HuH-7.5 (cell line): ENCODE measurements at places on chromosomes 16 and 17.

GRCh38 chr17:68719431-68719830 is 118.3 kb upstream of the FAM20A start:
- DNase-seq, result no peak

DNA sequence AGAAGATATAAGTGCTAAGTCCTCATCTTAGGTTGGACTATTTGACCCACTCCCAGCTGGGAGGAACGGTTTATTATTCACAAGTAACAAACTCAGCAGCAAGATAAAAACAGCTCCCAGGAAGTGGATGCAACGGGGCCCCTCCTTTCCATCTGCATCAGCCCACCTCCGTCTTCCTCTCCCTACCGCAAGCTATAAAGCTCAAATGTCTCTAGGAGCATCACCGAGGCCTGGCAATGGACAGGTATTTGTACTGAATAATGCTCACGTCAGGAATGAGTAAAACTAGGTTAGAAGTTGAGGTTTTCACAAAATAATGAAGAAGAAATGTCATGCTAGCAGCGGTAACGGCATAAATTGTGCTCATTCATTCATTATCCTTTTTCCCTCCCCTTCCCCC is 408.7 kb upstream of the PSMD7 start:
- no peak for DNase-seq

DNA sequence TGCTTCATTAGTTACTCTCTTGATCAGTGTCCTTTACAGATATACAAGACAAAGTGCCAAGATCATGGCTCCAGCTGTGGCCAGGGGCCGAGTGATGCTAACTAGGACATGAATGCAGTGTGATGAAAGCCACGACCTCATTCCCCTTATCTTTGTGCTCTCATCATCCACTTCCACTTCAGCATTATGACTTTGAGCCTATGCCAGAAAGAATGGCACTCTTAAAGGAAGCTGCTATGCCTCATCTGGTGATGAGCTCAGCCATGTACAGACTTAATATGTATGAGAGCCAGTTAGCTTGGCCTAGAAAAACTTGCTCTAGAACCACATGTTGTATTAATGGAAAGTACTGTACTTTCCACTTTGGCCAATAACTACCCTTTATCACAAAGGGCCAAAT is 179.1 kb downstream of the TOX3 start:
- DNase-seq, result no peak

DNA sequence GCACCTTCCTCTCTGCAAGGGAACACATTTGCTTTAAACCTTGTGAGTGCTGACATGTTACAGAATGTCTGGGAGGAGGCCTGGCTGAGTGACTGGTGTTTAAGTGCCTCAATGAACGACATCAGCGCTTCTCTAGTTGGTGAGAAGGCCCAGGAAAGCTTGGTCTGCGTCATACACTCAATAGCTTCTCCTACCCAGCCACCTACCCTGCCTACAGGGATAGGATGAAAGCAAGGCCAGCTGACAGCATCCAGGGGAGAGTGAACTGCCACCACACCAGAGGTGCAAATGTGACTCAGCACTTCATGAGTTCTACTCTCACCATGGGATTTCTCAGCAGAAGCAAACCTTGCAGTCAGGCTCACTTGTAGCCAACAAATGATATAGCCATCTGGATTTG is 31.7 kb upstream of the CFAP20 start:
- DNase-seq, result no peak

- no peak for DNase-seq
Measured at GRCh38 chr16:89183975-89184676, 12.6 kb downstream of the CDH15 start.

GRCh38 chr17:42518046-42518754 is 17.8 kb upstream of the NAGLU start:
- no peak for DNase-seq

- DNase-seq, result no peak
Measured at GRCh38 chr17:1422885-1423284, 22.9 kb upstream of the YWHAE start.

- DNase-seq, result no peak
Measured at GRCh38 chr16:87171723-87172122, 145.5 kb downstream of the C16orf95 start.

DNA sequence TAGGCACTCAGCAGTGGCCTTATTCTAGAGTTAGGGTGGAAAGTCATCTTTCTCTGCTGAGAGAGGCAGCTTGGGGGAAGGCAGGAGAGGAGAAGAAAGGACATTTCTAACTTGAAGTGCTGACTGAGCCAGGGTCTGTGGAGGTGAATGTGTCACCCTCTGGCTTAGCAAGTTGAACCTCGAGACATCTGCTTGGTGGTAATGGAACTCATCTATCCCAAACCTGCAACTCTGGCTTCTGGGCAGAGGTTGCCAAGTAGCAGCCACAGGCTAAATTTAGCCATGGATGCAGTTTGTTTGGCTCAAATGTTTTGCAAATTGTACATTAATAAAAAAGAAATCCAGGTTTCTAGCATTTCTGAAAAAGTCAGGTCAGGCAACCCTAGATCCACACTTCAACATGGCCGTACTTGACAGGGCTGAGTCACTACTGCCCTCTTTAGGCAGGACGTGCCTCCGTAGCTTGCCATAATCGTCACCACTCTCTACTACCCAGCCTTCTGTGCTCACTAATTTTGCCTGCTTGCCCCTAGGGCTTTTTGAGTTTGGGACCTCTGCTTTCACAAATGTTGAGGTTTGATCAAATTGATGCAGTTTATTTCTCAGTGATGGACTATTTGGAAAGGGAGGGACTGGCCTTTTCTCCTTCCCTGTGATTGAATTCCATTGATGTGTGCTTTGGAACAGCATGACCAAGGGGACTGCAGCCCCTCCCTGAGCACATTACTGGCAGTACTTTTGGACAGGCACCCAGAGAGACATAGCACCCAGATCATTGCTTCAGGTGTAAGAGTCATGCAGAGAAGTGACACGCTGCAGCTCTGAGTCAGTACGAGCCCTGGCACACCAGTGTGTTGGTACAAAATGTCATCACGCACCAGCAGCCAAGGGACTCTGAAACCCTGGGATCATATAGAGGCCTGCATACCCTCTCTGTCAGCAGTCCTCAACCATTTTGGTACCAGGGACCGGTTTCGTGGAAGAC is 5.2 kb downstream of the CDH13 start:
- peak; percentile 40 for DNase-seq

DNA sequence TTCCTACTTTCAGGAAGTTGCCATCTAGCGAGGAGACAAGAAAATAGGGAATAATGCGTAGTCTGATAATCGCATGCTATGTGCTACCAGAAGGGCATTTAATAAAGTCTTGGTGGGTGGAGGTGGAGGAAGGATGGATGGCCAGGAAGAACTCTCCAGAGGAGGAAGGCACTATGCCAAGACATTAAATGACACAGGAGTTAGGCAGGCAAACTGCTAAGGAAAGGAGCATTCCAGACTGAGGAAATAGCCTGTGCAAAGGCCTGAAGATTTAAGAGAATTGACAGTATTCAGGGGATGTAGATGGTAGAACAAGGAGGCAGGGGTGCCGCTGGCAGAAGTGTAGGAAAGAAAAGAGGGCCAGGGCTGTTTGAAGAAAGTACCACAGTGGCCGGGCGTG is 19.3 kb upstream of the ARHGAP44 start:
- no peak for DNase-seq

DNA sequence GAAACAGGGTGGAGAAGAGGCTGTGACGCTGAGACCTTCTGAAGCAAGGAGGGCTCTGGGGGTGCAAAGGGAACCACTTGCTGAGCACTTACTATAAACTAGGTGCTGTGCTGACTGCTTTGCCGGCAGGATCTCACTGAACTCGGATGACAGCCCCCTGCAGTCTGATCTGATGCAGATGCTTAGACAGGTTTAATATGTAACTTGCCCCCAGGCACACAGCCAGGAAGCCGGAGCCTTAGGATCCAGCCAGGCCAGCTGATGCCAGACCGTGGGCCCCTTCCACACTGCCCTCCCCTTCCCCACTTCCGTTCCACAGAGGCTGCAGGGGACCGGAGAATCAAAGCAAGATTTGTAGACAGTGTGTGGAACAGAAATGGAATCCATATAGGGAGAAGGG is 23.1 kb downstream of the SPACA3 start:
- DNase-seq, result no peak

GRCh38 chr17:51537996-51538550 is 277.7 kb downstream of the UTP18 start:
- DNase-seq, result no peak
